A172 (cell line): ENCODE measurements at places on chromosomes 12 and 14. TPM values are rescaled to one million over a fixed set of nuclear protein-coding genes. Genes with fewer than 3 reads are reported as not detected.

GRCh38 chr14:24504425-24504950, 3.6 kb downstream of the CMA1 start:
- no peak for DNase-seq

DNA sequence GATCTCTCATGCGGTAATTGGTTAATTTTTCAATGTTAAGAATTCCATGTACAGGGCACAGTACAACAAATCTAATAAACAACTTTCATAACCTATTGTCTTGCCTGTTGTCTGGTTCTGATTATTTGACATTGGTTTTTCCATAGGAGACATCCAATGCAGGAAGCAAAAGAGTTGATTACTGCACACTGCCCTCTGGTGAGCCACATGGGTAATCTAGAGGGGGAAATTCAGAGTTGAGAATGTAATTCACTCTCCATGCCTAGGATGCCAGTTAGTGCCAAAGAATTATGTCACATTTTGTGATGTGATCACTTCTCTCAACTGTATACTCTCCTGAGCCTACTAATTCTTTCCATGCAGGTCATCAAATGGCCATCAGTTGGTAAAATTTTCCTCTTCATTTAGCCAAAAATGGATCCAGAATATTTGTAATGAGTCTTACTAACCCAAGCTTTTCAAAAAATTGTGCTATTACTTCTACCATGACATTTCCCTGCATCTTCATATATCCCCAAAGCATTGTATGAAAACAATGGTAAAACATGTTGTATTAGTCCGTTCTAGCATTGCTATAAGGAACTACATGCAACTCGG, 17.7 kb upstream of the CCDC91 start:
- peak; percentile 65 for DNase-seq

GRCh38 chr12:110361216-110361615, 42.3 kb downstream of the ANAPC7 start:
- no peak for DNase-seq

FAM90A1 gene
- not detected in 2 replicates for total RNA-seq

BEGAIN gene
- total RNA-seq: 1.3 and 1.5 TPM in 2 replicates

GRCh38 chr14:90551070-90551704, 154.4 kb downstream of the CALM1 start:
- no peak for DNase-seq

DNA sequence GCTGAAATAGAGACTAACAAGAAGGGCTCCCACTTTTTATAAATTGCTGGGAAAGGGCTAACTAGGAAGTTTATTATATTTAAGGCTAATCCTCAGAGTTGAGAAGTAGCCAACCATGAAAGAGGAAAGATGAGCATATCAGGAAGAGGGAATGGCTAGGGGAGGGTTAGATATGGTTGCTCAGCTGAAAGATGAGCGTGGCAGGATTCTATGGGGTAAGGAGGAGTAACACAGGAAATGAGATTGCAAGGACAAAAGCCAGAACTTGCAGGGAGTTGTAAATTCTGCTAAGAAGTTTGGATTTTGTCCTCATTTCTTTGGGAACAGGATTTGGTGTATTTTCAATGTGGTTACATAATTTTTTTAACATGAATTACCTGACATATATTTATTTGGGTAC, 127.4 kb upstream of the ATP2B1 start:
- DNase-seq: no peak

CD163 gene
- total RNA-seq: 0.02 TPM in 1 of 2 replicates, not detected in the other

DNA sequence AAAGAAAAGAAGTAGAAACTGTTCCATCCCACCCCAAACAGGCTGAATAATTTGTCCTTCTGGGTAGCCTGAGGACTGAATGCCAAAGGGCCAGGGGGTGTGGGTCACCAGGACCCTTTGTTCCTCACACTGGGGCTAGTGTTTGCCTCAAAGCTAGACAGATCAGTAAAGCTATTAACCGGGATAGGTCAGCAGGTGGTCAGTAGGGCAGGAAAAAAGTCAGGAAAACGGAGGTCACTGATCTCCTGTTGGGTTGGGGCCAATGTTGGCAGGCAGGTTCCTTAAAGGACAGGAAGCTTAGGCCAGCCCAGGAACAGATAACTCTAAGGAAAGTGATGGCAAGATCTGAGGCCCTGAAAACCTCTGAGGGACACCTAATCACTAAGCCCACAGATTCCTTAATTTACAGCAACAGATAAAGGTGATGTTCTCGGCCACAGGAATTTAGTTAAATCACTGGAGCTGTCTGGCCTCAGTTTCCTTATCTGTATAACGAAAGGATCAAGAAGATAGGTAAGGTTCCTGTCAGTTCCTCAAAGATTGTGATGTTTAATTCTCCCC, 22.7 kb upstream of the TMPO start:
- DNase-seq: no peak

DNA sequence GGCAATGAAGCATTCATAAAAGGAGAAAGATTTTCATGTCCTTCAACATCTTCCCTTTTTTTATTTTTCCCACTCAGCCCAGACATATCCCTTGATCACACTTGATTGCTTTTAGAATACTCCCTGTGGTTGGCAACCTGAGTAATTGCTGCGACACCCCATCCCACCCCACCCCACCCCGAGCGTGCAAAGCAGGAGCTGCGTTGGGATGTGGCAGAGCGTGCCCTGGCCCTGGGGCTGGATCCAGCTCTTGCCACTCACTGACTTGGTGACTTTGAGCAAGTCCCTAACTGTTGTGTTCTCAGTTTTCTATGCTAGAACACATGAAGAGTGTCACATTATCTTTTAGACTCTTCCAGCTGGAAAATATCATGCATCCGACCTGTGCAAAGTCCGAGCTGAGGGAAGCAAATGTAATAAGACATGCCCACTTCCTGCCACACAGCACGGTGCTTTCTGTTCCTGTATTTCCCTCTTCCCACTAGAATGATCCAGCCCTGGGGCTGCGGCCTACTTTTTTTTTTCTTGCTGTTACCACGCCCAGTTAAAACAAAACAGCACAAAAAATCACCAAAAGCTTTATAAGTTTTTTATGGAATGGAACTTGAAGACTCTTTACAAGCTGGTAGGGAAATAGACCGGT, 4.0 kb downstream of the ASCL4 start:
- no peak for DNase-seq

DBX2 gene
- total RNA-seq: not detected in 2 replicates

ERBB3 gene
- 0.64 and 2.4 TPM in 2 replicates for total RNA-seq

GRCh38 chr12:51864833-51865670, 16.5 kb upstream of the FIGNL2 start:
- no peak for DNase-seq

SIX1 gene
- 1.4 and 3.2 TPM in 2 replicates for total RNA-seq

GRCh38 chr14:98736701-98737338, 535.2 kb downstream of the BCL11B start:
- no peak for DNase-seq
